Choroid plexus epithelial cell (primary cell): ENCODE measurements at places on chromosomes 5 and 9.

DNA sequence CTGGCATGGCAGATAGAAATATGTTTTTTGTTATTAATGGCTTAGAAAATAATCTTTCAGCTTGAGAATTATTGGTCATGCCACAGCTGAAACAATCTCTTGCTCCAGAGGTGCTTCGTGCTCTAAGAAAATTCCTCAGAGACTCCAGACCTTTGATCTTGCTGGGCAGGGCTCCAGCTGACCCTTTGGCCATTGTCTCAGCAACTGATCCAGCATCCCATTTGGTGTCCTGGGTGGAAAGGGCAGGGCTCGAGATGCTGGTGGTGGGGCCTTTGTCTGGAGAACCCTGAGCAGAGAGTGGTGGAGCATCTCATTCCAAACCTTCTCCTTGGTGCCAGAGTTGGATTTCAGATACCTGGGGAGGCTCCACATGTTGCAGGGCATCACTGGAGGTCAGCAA lies 43.2 kb upstream of the PIK3R1 start:
- DNase-seq = no peak

GRCh38 chr5:53261245-53261644 lies 151.7 kb upstream of the MOCS2 start:
- peak; percentile 41 for DNase-seq

DNA sequence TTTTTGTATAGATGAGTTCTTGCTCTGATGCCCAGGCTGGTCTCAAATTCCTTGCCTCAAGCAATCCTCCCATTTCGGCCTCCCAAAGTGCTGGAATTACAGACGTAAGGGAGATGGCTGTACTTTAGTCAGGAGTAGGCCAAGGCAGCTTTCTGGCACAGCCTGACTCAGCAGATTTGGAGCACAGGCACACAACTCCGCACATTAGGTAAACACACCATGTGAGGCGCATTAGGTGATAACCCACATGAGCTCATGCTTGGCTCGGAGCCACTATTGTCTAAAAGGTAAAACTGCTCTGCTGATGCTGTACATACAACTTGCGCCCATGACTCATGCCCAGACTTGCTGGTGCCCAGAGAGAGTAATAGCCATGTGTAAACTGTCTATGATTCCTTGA lies 1157.9 kb downstream of the TAF11L14 start:
- no peak for DNase-seq

- no peak for DNase-seq
These were observed 36.8 kb upstream of the RNF38 start for GRCh38 chr9:36436909-36437308.
